T-helper 17 cell (primary cell): ENCODE measurements at places on chromosomes 5 and 9.

- DNase-seq = no peak
These were observed 311.5 kb downstream of the EFNA5 start for GRCh38 chr5:107359033-107359915.

DNA sequence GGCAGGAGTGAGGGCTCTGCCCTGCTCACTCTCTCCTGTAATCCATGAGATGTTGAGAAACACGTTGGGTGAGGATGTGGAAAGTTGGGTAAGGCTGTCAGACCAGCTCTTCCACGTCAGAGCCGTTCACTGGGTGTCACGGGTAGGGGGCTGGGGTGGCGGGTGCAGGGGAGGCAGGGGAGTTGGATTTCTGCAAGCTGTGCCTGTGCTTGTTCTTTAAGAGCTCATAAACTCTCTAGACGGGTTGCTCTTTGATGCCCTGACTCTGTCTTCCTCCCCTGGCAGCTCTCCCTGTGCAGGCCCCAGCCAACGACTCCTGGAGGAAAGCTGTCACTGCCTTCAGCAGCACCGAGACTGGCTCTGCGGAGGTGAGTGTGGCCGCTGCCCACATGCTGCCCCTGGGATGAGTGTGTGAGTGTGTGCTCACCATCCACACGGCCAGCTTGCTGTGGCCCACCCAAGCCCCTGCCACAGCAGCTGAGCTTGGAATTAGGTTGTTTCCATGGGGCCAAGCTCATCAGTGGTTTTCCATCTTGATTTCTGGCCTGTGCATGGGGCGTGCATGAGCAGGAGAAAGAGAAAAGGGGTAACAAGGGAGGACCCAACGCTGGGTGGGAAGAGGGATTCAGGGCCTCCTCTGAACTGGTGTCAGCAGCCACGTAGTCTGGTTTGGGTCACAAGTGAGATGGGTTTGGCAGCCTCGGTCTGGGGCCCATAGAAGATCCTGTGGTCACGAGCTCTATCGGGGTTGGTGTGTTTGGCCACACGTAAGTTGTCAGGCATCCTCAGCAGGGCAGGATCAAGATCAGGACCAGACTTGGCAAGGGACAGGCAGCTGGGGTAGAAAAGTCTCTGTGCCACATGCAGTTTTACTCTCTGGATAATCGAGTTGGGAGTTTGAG is 21.0 kb upstream of the POMT1 start:
- DNase-seq = no peak

GRCh38 chr9:34256104-34256503 is 73.0 kb downstream of the KIF24 start:
- DNase-seq = no peak

DNA sequence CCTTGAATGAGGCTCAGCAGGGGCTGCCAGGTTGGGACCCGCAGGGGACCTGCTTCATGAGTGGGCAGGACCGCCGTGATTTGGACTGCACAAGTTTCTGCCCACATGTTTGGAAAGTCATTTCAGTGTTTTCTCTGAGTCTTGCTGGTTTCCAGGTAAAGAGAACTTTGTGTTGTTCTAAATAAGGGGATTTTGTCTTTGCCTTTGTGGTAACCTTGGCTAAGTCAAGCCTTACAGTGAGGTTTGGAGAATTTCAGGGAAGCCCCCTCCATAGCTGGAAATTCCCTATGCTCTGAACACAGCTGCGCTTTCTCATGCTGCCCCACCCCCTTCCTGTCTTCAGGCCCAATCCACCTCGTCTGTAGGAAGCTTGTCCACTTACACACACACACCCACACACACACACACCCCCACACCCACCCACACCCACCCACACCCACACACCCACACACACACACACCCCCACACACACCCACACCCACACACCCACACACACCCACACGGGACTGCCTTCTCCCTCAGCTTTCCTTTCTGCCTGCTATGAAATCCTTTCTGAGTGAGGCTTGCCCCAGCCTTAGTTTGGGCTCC is 270.1 kb downstream of the HSPA4 start:
- no peak for DNase-seq

DNA sequence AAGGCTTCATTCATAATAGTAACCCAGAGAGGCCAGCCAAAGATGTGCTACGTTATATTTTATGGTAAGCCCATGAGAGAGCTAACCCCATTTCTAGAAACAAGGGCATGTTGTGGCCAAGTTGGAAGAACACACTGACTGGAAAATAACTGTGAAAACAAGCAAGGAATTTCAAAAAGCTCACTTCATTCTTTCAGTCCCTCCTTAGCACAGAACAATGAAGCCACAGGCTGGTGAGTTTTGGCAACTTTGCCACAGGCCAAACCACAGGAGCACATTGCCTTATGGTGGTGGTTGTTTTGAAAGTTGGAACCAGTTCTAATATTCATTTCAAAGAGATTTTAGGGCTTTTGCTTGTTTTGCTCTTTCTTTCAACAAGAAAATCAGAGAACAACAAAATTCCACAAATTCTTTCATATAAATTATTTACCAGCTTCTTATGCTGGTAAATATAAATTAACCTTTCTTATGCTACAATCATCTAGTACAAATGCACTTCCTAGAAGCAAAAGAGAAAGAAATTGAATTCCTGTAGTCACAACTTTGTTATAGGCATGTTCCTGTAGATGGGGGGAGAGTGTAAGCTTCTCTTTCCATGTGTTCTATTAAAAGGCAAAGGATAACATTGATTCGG is 225.4 kb upstream of the RFX3 start:
- no peak for DNase-seq

- DNase-seq = no peak
These were observed 70.7 kb upstream of the TRIM32 start for GRCh38 chr9:116616304-116616914.

DNA sequence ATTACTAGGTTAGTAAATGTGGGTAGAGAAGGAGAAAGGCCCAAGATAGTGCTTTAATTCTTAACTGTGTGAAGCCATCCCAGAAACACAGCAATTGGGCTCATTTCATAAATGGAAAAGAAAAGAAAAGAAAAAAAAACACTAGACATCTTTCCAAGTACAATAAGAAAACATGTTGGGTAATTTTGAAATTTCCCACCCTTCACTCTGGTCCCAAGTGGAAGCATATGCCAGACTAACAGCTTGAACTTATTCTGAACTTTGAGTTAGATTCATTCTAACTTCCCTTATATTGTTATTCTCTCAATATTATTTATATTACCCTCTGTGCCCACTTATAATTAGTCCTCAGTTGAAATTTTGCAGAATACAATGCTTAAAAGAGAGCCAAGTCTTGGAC is 113.4 kb upstream of the GHR start:
- DNase-seq = no peak

GRCh38 chr9:4750023-4750673 is 9.1 kb upstream of the AK3 start:
- no peak for DNase-seq

DNA sequence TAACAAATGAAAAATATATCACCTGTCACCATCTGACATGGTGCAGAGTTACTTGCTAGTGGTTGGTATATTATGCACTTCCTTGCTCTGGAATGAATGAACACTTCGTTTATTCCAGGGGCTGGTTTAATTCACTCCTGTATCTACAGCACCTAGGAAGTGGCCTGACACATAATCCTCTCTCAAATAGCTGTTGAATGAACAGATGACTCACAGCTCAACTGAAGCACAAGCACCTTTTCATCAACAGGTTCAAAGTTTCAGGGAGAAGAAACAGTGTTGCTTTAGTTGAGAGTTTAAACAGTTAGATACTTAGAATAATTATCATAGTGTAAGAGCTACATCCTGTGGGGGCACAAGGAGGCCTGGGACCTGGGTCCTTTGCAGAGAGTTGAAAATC is 135.0 kb upstream of the DAP start:
- DNase-seq = no peak

GRCh38 chr5:122099060-122099790 is 21.2 kb upstream of the LOX start:
- DNase-seq = no peak

DNA sequence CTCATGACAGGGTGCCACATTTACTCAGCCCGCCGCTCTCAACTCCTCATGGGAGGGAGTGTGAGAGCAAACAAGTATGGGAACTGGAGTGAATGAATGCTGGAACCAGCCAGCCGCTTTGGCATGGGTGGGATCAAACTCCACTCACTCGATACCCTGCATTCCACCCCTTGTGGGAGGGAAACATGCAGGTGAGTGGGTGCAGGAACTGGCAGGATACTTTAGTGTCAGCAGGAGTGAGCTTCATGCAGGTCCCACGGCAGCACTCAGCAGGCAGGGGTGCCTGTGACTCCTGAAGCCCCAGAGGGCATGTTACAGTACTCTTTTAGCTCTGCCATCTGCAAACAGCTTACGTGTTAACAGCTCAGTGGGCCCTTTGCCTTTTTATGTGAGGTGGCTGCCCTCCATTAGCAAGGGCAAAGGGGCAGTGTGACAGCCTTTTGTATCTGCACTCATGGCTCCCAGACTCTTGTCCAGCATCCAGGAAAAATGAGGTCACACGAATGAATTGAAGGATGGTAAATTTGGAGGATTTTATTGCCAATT is 433.2 kb upstream of the NMUR2 start:
- DNase-seq = no peak

DNA sequence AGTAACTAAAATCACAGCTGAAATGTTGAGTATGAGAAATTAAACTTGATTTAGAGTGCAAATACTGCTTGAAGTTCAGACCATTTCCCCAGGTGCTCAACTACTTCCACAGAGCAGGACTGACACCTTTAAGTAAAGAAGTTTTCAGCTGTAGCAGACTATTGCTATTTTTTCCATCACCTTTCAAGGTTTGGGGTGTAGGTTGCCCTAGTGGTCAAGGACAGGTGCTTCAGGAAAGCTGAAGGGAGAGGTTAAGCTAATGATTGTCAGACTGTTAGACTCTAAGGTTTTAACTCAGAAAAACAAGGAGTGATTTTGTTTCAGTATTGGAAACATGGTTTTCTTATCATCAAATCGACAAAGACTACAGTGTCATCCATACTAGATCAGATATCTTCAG is 162.1 kb downstream of the CCDC192 start:
- DNase-seq = no peak

DNA sequence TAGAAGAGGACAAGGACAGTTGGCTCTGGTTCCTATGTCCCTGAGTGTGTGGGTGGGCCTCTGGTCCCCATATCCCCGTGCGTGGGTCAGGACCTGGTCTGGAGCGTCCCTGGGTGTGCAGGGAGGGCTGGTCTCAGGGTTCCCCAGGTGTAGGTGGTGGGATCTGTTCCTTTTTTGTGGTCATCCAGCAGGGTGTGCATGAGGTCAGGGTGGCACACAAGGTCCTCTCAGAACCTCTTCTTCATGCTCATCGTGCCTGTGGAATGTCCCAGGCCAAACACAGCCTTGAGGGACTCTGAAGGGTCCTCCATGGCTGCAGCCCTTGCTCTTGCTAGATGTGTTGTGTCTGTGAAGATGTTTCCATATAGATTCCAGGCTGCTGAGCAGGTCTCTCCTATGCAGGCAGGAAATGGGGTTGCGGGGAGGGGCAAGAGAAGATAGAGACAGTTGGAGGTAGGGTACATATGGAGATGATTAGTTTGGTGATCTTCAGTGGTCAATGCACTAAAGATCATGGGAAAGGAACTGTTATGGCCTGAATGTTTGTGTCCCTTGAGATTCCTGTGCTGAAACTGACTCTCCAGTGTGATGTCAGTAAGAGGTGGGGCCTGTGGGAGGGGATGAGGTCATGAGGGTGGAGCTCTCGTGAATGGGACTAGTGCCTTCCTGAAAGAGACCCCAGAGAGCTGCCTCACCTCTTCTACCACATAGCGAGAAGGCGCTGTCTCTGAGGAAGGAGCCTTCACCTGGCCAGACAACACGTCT is 53.1 kb downstream of the NXNL2 start:
- no peak for DNase-seq

DNA sequence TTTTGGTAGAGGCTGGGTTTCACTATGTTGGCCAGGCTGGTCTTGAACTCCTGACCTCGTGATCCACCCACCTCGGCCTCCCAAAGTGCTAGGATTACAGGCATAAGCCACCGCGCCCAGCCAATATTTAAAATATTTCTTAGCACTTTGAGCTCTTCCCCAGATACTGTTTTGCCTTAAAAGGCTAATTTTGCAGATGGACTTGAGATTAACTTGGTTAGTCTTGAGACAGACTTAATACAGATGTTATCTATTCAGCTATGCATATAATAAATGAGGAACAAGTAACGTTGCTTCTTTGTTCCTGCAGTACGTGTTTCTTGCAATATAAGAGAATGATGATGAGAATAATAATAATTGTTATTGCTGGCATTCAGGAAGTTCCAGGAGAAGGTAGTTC is 56.3 kb downstream of the PCSK5 start:
- DNase-seq = no peak

DNA sequence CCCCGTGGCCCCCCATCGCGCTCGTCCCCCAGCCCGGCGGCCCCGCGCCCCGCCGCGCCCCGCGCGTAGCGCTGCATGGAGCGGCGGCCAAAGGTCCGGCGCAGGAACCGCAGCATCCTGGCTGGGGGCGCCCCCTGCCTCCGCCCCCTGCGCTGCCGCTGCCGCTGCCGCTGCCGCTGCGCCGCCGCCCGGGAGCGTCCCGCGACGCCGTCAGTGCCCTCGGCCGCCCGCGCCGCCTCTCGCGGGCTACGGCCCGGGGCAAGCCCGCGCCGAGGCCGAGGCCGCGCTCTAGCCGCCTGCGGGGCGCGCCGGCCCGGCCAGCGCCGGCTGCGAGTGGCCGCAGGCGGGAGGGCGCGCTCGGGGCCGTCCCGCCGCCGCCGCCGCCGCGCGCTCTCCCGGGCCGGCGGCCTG is 523 bp downstream of the EPB41L4B start:
- DNase-seq = no peak

DNA sequence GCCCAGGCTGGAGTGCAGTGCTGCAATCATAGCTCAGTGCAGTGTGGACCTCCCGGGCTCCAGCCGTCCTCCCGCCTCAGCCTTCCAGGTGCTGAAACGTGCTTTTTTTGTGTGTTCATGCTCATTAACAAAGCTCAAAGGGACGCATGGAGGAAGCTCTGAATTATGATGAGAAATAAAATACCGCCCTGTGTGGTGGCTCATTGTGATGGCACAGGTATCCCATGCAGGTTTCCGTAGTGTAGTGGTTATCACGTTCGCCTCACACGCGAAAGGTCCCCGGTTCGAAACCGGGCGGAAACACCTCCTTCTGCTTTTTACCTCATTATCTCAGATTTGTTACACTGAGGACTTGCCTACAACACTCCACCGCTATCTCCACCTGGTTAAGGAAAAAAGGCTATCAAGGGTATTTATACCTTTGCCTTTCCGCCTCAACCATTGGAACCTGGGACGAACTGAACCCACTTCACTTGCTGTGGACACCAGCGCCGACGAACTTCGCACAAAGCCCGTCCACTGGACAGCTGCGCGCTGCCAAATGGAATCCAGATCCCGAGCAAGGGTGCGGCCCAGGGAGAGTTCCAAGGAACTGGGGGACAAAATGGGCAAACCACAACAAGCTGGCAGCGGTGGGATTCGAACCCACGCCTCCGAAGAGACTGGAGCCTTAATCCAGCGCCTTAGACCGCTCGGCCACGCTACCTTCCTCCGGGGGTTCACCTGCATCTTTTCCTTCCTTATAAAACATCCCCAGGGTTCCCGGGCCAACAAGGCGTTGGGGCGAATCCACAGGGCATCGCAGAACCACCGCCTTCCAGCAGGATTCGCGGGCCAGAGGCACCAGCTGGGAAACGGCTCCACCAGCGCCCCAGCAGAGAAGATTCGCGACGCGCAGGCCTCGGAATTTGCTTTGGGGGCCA is 26.3 kb downstream of the OR2V2 start:
- no peak for DNase-seq
